ENCODE measurements at places on chromosomes 6 and 20.
A peak's percentile ranks its signal among the peaks of the same experiment; 100 is the strongest.

- no peak for DNase-seq
Measured at GRCh38 chr6:157550114-157550989, 169.4 kb downstream of the ZDHHC14 start.

GRCh38 chr6:30227242-30227722 lies 14.1 kb upstream of the TRIM26 start:
- peak; percentile 4 for DNase-seq

DNA sequence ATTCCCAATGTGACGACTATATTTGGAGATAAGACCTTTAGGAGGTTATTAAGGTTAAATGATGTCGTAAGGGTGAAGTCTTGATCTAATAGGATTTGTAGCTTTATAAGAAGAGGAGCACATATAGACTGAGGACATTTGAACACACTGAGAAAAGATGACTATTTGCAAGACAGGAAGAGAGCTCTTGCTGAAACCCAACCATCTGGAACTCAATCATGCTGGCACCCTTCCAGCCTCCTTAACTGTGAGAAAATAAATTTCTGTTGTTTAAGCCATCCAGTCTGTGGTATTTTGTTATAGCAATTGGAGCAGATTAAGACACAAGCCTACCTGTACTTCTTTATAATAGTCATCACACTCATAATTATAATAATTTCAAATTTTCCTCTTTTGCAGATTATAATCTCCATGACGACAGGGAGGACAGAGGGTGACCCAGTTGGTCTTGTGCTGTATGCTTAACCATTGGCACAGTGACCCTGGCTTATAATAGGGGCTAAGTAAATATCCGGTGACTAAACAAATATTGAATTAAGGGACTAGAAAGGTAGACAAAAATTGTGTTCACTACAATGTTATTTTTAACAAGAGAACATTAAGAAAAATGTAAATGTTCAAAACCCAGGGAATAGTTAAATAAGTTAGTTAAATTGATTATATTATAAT lies 206.4 kb upstream of the HDDC2 start:
- peak; percentile 20 for DNase-seq

DNA sequence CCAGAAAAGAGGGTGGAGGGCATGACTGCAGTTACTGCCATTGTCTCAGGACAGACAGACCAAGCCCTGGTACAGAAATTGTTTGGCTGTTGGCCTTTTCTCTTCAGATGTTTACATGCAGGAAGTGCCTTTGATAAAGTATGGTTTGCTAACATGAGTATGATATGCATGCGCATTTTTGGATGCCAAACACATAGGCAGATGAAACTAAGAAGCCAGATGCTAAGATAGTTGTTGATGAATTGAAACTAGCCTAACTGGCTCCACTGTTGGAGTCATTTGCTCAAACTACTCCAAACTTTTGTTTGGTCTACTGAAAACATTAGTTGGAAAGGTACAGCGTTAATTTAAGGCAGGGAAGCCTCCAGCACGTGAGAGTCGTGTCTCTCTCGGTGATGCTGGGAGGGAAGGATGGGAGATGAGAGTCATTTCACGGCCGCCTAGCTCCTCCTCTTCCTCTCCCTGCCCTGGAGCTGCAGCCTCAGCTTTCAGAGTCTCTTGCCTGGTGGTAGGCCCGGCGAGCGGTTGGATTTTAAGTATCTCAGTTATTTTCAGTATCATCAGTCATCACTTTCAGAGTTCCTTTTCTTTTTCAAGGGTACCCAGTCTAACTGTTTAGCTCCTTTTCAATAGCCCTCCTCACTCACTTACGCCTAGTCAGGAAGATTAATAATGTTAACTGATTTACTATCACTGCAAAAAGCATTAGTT lies 29.7 kb downstream of the RREB1 start:
- peak; percentile 83 for DNase-seq

- peak; percentile 80 for DNase-seq
Measured at GRCh38 chr6:133644892-133645619, 243.9 kb upstream of the TCF21 start.

DNA sequence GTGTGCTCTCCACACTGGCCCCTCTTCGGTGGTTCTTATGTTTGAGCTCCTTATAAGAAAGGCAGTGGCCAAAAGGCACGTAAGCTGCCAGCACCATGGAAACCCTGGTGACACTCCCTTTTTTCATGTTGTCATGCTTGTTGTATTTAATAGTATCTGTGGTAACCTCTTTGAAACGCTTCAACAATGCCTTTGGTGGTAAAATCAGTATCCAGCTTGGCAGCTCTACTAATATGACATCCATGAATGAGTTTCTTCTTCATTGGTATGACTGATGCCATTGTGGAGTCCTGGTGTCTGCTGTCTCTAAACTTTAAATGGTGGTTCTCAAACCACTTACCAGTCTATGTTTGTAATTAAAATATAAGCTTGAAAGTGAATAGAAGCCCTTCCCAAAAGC lies 10.7 kb upstream of the MYLK2 start:
- DNase-seq, result no peak

DNA sequence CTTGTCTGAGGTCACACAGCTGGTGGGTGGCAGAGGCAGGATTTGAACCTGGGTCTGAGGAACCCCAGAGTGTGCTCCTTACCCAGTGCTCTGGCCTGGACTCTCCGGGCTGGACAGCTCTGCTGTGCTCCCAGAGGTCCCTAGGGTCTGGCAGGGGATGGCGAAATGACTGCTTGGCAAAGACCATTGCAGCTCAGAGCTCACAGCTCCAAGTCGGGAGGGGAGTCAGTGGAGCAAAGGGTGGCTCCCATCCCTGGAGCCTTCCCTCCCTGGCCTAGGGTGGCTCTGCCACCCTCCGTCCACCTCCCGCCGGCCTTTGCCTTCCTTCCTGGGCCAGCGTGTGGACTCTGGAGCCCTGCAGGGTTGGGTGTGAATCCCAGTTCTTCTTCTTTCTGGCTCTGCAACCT lies 17.5 kb downstream of the CEBPB start:
- no peak for DNase-seq

DNA sequence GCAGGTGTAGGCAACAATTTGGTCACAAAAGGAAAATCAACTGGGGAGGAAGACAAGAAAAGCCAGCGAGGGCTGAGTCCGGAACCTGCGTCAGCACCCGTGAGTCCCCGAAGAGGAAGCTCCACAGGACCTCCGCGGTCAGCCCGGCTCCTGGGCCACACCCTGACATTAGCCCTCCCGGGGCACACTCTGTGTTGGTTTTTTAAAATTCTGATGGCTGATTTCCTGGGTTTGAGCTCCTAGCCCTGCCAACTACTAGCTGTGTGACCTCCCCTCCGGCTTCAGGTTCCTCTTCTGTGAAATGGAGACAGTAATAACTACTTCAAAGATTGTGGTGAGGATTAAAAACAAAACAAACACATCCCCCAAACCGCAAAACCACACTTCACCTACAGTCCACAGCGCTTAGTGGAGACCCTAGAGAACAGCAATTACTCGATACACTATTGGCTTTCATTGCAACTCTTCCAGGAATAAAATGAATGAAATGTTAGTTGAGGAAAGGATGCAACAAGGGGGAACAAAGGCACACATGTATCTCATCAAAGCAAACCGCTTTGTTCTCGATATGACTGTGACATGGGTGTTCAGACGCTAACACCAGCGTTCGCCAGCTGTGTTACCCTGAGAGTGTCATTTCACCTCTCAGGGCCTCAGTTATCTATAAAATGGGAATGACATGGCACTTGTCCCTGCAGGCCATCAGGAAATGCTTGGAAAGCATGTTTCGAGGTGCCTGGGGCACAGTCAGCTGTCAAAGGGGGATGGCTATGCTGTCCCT lies 985 bp downstream of the ZBP1 start:
- no peak for DNase-seq

- DNase-seq, result peak; percentile 39
Measured at GRCh38 chr6:90374201-90374600, 77.6 kb upstream of the BACH2 start.

DNA sequence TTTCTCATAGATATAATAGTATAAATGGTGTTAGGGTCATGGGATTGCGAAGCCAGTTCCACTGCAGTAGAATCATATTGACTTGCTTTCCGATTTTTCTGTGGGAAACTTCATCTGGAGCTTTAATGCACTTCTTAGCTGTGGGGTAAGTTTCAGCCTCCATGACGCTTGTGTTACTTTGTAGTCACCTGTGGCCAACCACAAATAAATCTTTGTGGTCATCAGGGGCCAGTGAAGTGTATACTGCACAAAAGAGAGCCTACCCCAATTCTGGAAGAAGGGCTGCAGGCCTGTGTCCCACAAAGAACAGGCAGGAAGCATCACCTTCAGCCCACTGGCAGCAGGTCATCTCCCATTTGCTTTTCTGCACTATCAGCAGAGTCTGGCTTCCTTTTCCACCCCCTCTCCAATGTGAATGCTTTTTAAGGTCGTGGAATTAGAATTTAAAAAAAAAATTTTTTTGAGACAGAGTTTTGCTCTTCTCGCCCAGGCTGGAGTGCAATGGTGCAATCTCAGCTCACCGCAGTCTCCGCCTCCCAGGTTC lies 32.0 kb downstream of the MTHFD1L start:
- DNase-seq, result no peak

DNA sequence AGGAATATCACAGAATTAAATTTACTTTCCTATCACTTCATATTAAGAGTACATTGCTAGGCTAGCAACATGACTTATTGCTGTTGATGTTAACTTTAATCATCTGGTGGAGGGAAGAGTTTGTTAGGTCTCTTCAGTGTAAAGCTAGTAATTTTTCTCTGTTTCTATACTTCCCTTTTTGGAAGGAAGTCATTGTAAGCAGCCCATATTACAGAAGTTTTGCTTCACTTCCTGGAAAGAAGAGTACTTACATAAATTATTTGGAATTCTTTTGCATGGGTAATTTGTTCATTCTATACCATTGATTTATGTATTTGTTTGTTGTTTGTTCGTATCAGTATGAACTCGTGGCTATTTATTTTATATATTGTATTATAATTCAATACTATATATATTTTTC lies 405.2 kb downstream of the RFPL4B start:
- no peak for DNase-seq

GRCh38 chr6:120918137-120918536 lies 416.1 kb downstream of the TBC1D32 start:
- no peak for DNase-seq

GRCh38 chr20:22546344-22546743 lies 38.0 kb downstream of the FOXA2 start:
- DNase-seq, result no peak

GRCh38 chr6:137358273-137358672 lies 135.9 kb downstream of the OLIG3 start:
- no peak for DNase-seq

GRCh38 chr6:8029243-8029870 lies 34.8 kb downstream of the BLOC1S5 start:
- no peak for DNase-seq

- DNase-seq, result peak; percentile 76
Measured at GRCh38 chr6:35139924-35140638, 1.1 kb downstream of the TCP11 start.

DNA sequence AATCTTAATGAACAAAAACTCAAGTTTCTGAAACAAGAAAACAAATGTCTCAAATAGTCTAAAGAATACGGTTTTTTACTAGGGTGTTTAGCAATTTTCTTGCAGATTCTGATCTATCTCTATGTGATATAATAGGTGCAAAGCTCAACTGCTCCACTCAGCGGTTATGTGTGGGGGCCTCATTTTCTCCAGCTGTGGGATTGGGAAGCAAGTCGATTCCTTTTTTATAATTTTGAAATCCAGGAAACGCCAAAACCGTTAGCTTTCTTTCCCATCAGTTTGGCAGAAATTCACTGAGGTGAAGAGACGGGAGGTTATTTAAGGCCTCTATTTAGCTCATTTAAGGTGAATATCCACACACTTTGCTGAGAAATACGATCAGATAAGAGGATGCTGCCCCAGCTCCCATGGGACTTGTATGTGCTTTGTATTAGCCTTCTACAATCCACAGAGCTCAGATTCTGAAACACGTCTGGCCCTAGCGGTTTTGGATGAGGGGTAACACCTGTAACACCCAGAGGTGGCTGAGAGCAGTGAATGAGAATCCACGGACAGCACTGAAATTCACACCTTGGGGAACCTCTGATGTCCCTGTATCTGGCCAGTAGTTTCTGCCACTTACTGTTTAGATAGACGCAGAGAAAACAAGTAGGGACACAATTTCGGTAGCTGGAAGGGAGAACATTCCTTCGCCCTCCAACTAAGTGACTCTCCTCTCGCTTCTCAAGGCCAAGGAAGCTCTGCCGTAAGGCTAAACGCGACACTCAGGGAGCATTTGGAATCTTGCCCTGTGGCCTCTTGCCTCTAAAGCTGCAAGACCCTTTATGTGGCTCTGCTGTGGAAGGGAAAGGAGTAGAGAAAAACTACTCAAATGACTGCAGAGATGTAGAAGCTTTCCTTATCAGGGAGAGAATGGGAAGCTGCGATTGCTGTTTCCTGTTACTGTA lies 6.5 kb upstream of the BCAS4 start:
- peak; percentile 74 for DNase-seq

DNA sequence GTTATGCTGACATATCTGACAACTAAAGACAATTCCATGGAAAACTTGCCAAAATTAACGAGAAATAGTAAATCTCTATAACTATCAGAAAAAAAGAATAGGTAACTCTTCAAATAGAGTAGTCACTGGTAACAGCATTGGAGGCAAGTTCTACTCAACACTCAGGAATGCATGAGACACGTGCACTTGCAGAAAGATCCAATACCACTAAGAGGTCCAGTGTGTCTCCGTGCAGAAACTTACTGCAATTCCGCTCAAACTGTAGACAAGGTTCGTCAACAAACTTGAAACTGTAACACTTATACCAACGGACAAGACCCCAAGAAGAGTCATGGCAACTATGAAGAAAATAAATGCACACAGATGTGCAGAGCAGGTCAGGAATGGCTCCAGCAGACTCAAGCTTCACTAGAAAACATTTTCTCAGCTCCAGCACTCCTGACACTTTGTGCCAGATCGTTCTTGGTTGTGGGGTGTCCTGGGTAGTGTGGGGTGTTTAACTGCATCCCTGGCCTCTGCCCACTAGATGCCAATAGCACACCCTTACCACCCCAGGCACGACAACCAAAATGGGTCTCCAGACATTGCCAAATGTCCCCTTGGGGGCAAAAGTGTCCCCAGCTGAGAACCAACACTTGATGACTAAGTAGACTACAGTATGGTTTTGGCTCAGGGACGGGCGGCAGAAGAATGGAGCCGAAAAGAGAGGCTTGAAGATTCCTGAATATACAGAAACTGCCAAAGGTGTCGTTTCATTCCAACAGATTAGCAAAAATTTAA lies 134.8 kb downstream of the DTNBP1 start:
- peak; percentile 31 for DNase-seq

- no peak for DNase-seq
Measured at GRCh38 chr20:50335105-50335504, 144.5 kb downstream of the CEBPB start.

DNA sequence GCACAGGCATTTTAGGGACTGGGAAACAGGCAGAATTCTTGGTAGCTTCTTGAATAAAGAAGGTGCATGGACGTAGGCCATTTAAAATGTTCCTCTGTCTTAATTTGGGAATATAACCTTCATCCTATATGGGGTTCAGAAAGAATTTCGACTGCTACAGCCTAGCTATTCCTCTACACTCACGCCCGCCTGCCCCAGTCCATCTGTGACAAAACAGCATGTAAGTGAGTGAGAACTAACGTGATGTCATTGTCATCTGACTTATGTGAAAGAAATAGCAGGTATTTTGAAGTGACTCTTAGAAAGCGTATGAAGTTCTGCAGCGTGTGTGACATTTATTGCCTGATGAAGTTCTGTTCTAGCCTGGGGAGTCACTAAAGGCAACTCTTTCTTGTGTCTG lies 52.2 kb upstream of the SLC22A1 start:
- no peak for DNase-seq

Data from EH (cell line).